Dermis microvascular lymphatic vessel endothelial cell (primary cell): ENCODE measurements at places on chromosomes 12 and 14. TPM values are rescaled to one million over a fixed set of nuclear protein-coding genes. Genes with fewer than 3 reads are reported as not detected.

- peak; percentile 38 for DNase-seq
Measured at GRCh38 chr12:7042842-7043241, 17.7 kb upstream of the C1S start.

DNA sequence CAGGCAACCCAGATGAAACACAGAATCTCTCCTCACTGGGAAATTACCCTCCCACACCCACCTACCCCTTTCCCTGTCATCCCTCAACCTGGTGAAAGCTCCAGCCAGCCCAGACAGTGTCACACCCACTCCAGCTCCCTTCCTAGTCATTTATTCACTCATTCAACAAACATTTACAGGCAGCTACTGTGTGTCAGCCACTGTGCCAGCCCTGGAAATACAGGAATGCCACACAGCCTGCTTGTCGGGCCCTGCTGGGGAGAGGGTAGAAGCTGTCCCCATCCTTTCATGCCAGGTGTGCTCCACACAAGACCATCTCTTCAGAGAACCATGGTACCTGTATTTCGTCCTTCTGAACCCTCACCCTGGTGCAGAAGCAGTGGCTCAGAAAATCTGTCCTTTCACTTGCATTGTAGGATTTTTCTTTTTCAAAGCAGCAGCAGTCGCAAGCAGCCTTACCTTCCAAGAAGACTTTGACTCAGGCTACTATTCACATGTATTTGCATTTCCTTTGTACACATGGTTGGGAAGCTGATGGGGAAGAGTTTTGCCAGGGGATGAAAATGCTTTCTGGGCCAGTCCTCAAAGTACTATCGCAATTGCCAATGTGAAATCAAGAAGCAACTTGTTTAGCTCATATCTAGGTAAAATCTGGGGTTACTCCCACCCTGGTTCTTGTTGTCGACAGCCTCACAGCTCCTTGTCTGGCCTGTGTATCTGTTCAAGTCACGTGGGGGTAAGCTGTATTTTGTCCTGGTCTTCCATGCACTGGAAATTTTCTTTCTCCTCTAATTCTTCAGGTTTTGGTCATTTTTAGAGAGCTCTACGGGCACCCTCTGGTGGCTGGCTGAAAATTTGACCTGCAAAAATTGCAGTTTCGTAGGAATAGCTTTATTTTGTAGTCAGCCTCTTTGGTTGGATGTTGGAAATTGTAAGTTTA is 147.4 kb upstream of the EGLN3 start:
- DNase-seq = peak; percentile 51

- no peak for DNase-seq
Measured at GRCh38 chr14:93410021-93410420, 20.7 kb upstream of the UNC79 start.

DNA sequence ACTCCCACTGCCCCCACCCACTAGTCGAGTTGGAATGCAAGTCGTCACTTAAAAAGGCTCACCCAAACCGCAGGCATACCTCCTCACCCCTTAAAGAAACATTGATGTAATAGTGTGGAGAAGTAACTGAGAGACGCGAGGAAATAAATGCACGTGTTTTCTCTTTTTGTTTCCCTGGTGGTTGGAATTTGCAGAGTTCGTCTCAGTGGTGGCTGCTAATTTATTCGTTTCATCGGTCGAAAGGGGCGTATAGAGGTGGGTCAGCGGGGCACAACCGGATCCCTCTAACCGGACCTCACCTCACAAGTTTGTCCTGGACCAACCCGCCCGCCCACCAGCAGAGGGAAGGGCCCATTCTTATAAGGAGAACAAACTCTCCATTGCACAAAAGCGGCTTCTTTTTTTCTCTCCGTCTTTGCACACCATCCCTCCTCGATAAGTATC is 5.0 kb upstream of the NPAS3 start:
- DNase-seq = no peak

GRCh38 chr14:34851395-34851794 is 23.8 kb downstream of the BAZ1A start:
- DNase-seq = no peak

GRCh38 chr14:58954052-58954451 is 234.4 kb upstream of the DAAM1 start:
- DNase-seq = no peak

GRCh38 chr12:9883175-9883574 is 1.9 kb downstream of the KLRF2 start:
- DNase-seq = no peak

- DNase-seq = no peak
Measured at GRCh38 chr12:106900554-106900953, 55.2 kb upstream of the TMEM263 start.

GRCh38 chr12:3464561-3464960 is 26.4 kb upstream of the PRMT8 start:
- no peak for DNase-seq

GRCh38 chr14:90405755-90406154 is 8.9 kb downstream of the CALM1 start:
- DNase-seq = no peak

DNA sequence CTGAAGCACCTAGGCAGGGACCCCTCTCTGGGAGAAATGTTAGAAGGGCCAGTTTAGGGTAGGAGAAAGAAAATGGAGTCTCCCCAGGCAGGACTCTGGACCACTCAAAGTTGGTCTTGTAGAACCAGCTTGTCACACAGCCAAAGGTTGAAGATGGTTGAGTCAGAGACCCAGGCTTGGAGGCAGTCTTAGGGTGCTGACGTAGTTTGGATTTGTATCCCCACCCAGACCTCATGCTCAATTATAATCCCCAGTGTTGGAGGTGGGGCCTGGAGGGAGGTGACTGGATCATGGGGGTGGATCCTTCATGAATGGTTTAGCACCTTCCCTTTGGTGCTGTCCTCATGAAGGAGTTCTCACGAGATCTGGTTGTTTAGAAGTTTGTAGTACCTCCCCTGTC is 121.2 kb downstream of the CRACR2A start:
- no peak for DNase-seq

Gene CLEC7A
- 0.25 and 0.26 TPM in 2 replicates for total RNA-seq

Gene STAC3
- 0.13 TPM in 2 replicates for total RNA-seq

Gene PLCZ1
- not detected in 2 replicates for total RNA-seq

Gene SALL2
- total RNA-seq = 0.13 and 0.89 TPM in 2 replicates
